ENCODE measurements at places on chromosomes 5 and 9.

- DNase-seq = no peak
Observed at GRCh38 chr5:135881244-135881643, 14.4 kb downstream of the IL9 start.

DNA sequence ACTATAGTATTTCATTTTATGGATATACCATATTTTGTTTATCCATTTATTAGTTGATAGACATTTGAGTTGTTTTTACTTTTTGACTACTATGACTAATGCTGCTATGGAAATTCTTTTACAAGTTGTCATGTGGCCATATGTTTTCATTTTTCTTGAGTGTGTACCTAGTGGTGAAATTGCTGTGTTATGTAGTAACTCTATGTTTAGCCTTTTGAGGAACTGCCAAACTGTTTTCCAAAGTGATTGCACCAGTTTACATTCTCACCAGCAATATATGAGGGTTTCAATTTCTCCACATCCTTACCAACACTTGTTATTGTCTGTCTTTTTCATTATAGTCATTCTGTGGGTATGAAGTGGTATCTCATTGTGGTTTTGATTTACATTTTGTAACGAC lies 75.4 kb downstream of the GRIA1 start:
- DNase-seq = no peak

DNA sequence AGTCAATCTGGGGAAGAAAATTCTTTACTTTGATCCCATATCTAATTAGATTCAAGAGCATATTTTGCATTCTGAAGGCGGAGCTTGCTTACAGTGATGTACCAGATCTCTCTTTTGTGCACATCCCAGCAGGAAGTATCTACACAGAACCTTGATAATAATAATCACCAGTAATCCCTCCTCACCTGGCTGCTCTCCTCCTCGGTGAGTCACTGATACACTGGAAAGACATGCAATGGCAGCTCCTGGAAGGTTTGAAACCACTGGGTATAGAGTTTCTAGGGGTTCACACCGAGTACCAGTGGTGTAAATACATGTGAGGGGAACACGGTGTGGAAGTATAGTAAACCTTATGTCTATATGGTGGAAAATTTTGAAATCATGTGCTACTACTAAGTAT lies 205.5 kb upstream of the TARS1 start:
- DNase-seq = no peak

DNA sequence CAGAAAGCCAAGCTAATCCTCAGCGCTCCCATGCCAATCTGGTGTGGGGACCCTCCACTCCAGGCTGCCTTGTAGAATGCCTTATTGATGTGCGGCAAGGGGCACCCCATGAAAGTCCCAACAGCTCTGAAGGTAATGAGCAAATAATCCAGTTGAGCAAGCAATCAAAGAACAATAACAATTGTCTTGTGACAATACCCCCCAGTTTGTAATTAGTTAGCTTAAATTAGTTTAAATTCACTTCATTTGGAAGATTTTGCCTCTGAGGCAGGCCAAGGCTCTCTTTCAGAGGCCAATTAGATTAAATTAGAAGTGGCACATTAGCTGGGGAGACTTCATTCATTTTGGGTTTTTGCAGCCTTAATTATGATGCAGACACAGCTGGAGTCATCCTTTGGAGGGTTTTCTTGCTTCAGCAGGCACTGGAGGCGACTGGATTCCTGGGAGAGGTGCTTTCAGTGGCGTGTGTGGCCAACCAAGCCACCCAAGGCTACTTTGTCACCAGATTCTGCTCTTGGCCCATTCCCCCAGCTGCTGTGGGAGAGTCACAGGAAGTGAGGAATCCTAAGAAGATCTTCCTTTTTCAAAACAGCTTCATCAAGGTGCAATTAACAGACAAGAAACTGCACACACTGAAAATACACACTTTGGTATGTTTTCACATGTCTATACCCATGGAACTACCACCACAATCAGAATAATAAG lies 17.9 kb upstream of the FBP1 start:
- DNase-seq = no peak

GRCh38 chr5:148833122-148833521 lies 6.7 kb downstream of the ADRB2 start:
- DNase-seq = no peak

DNA sequence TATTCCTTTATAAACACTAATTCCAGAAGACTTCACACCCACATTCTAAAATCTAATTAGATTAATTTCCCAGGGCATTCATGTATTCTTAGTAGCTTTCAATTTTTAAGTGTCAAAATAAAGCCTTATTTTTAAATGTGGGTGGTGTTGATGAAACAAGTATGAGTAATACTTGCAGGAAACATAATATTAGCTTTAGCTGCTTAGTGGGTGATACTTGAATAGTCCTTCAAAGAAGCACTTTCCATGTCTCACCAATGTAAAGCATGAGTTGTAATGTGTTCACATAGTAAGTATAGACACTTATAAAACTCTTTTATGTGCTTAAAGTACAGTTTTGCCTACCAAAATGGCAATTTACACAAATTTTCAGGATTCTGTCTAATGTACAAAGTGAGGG lies 6.9 kb downstream of the FNBP1 start:
- no peak for DNase-seq

DNA sequence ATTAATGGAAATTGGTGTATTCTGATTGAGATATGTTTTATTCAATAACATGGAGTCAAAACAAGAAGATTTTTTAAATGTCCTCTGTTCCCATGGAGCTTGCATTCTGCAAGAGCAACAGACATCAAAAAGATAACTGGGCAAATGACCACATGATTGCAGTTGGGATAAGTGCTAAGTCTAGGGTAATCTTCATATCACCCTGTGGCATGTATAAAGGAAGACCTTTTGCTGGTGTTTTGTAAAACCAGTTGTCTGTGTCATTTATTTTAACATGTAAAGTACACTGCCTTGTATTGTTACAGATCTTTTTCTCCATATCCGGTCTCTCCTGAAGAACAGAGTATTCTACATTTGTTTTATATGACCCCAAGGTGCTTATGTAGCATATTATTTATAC lies 44.0 kb downstream of the PTCD2 start:
- DNase-seq = no peak

DNA sequence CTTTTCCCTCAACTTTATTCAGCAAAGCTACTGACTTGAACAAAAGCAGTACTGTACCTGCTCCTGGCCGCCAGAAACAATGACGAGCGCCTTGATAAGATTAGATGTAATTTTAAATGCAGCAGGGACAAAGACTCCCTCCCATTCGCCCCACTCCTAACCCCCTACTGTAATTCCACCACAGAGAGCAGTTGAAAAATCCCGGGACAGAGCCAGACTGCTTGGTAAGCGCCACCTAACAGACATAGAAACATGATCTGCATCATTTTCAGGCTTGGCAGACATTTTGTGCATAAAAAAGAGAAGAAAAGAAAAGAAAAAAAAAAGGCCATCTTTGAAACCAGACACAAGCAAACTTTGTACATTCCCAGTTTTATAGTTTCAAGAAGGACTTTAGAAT lies 81.9 kb downstream of the ISL1 start:
- DNase-seq = no peak

- no peak for DNase-seq
Observed at GRCh38 chr5:7910738-7911428, 41.9 kb downstream of the MTRR start.

DNA sequence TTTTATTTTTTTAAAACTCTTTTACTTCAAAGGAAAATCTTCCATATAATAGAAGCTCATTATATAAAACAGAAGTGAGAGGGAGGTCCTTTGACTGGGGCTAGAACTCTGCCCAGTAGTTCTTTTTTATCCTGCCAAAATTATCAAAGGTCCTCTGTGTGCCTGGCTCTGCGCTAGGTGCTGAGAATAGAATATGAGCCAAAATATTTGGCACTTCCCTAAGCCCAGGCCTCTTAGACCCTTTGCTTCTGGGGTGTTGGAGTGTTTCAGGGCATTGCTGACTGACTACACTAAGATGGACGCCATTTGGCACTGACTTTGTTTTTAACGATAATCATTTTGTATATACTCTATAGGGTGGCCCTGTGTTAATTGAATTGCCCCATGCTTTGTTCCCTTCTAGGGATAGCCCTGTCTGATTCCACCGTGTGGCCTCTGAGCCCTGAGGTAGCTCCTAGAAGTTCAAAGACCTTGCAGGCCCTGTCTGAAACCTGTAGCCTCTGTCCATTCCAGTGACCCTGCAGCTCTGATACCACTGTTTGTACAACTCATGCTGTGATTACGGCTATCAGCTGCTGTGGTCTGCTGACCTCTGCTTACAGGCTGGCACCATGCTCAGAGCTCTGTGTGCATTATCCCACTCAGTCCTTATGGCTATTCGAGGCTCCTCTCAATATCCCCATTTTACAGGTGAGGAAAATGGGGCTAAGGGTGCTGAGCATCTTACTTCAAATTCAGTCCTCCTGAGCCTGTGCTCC lies 84.3 kb upstream of the SHB start:
- DNase-seq = no peak

DNA sequence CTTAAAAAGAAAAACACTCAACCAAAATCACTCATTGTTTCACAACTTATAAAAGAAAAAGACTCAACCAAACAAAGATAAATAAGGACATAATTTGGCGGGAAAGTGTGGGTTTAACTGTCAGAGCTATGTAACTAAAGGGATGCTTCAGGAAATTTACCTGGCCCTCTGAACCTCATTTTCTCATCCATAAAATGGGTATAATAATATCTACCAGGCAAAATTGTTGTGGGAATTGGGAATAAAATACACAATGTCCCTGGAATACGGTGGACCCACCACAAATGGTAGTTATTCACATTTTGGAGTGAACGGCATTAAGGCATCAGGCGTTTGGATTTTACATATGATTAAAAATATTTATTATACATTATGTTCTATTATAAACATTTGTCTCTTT lies 228.5 kb upstream of the ANKRD55 start:
- no peak for DNase-seq

- DNase-seq = no peak
Observed at GRCh38 chr9:35811381-35812024, 559 bp downstream of the SPAG8 start.

DNA sequence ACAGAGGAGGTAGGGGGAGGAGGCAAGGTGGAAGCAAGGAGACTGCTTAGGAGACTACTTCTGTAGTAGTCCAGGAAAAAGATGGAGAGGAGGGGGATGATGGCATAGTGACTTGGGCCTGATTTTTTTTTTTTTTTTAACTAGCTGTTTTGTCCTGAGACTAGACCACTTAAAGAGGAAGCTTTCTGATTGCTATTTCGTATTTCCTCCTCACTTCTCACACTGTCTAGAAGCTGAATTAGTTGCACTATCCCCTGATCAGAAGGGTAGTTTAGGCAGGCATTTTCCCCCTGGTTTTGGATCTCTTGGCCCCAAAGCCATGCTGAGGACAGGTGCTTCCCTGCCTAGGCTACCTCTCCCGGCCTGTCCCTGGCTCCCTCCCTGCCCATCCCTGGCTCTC lies 14.9 kb downstream of the LARP1 start:
- no peak for DNase-seq

DNA sequence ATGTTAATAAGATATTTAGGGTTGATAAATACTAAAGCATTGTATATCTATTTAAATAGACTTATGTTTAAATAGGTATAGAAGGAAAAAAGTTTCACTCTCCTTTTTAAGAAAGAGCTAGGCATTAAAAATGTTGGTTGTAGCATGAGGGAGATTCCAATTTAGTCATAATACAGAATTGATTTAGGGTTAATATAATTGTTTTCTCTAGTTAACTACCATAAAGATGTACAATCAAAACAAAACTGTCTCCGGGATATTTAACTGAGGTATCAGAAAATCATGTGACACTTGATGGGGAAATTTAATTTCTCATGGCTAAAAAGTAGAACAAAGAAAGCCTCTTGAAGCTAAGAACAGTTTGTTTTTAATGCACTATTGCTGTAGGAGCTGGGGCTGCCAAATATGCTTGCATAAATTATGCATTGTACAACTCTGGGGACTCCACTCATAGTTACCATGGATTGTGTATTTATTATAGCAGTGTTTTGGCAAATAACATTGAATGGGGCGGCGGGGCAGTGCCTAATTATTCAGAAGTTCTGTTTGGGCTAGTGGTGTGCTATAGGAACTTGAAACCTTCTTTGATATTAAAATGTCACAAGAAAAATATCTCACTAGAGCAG lies 44.2 kb downstream of the SMC2 start:
- DNase-seq = no peak

- no peak for DNase-seq
Observed at GRCh38 chr5:172334196-172334595, 50.6 kb upstream of the UBTD2 start.

- DNase-seq = no peak
Observed at GRCh38 chr9:111298111-111298510, 31.9 kb downstream of the OR2K2 start.
